ENCODE measurements at places on chromosomes 1 and 21.
A peak's percentile ranks its signal among the peaks of the same experiment; 100 is the strongest.

DNA sequence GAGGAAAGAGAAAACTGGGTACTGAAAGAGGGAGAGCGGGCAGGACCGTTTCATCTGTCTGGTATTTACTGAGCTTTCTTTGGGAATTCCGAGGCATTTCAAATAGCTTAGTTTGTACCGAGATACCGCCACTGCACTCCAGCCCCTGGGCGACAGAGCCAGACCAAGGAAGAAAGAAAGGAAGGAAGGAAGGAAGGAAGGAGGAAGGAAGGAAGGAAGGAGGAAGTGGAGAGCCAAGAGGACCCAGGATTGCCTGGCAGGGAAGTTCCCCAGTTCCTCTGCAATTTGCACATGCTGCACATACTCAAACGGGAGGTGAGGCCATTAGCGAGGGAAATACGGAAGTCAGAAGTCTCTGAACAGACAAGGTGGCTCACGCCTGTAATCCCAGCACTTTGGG, 961 bp upstream of the FUCA1 start:
- DNase-seq = no peak

DNA sequence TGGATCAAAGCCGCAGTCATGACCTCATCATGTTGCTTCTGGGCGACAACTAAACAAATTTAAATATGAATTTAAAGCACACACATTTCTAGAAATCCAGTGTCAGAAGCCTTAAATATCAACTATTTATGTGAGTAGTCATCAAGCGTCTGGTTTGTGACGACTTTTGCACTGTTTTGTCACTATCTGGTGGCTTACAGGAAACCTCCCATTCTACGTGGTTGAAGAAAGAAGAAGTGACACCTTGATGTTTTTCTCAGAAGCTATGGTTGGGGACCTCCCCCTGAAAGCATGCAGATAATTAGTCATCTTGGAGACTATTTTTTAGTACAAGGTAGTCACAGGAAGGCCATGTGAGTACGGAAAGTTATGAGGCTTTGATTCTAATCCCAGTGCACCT, 58.5 kb downstream of the TENT5C start:
- peak; percentile 89 for DNase-seq

DNA sequence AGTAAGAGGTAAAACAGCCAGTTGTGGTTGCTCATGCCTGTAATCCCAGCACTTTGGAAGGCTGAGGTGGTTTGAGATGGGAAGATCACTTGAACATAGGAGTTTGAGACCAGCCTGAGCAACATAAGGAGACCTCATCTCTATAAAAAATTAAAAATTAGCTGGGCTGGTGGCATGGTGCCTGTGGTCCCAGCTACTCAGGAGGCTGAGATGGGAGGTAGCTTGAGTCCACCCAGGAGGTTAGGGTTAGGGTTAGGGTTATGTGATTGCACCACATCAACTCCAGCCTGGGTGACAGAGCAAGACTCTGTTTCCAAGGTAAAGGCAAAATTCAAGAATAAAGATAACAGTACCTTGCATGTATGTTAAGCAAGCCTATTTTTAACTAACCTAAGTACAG, 3.5 kb downstream of the SAMSN1 start:
- no peak for DNase-seq

GRCh38 chr1:27111626-27112573, 43.0 kb downstream of the SLC9A1 start:
- DNase-seq = peak; percentile 63

GRCh38 chr21:41634211-41634694, 126.3 kb upstream of the TMPRSS2 start:
- no peak for DNase-seq

DNA sequence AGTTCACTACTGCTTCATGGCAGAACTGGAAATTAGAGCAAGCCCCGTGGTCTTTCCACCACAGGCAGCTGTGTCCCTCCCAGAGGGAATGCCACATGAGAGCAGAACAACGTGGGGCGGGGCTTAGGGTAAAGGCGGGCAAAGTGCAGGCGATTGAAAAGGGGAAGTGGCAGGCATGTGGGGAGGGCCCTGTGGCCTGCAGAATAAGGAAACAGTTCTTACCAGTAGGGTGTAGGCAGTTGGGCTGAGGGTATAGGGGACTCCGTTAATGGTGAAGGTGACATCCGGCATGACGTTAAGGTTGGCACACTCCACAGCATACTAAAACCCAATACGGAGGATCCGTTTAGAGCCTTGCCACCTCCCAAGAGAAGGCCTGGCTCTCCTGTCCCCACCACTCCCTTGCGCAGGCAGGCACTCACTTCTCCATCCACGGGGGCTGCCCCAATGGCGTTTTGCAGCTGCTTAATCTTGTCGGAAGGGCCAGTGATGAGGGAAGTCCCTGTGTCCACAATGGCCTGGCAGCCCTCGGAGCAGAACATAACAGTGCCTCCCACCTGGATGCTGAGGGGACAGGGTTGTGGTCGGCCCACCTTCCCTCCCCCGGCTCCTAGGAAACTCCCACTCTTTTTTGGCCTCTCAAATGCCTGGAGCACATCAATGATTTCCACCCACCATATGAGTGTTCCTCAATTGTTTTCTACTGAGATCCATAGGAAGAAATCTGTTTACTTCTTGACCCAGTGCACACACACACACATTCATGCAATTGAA, 9.1 kb upstream of the RAB7B start:
- peak; percentile 19 for DNase-seq

- DNase-seq = no peak
Observed at GRCh38 chr1:230507236-230507635, 81.1 kb upstream of the PGBD5 start.

- DNase-seq = no peak
Observed at GRCh38 chr1:26771643-26772321, 16.0 kb upstream of the PIGV start.

GRCh38 chr1:11997081-11997850, 17.0 kb downstream of the MFN2 start:
- no peak for DNase-seq

DNA sequence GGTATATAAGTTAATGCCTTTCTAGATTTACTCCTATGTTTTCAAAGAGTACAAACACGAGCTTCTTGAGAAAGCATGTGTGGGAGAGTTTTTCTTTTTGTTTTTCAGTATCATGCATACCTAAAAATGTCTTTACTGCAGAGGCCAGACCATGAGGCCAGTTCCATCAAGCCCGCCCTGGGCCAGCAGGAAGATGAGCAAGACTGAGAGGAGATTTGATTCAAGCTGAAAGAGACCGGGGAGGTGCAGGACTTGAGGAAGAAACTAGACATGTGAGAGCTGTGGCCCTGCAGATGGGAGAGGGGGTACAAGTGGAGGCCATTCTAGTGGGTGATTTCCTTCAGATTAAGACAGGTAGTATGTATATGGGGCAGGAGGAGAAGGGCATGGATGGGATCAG, 33.4 kb upstream of the NTPCR start:
- DNase-seq = no peak

- no peak for DNase-seq
Observed at GRCh38 chr1:42806171-42806570, 10.8 kb upstream of the ERMAP start.

DNA sequence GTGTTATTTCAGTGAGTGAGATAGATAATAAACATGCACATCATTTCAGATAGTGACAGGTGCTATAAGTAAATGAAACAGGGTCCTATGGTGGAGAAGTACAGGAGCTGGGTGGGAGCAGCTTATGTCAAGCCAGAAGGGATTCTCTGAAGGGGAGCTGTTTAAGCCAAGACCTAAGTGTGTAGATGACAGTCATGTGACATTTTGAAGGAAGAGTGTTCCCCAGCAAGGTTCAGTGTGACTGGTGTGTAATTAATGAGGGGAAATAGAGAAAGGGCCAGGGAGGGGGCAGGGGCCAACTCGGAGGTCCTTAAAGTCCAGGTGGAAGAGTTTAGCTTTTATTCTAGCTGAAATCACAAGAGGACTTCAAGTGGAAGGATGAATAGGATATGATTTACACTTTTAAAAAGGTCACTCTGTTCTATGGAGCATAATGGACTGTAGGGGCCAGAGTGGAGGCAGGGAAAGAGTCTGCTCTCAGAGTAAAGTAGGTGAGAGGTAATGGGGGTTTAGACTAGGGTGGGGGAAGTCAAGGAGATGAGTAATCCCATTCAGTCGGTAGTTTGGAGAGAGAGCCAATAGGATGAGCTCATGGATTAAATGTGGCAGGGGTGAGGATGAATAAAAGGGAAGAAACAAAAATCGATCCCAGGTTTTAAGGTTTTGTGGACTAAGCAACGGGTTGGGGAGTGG, 243.1 kb downstream of the CACNA1E start:
- no peak for DNase-seq

DNA sequence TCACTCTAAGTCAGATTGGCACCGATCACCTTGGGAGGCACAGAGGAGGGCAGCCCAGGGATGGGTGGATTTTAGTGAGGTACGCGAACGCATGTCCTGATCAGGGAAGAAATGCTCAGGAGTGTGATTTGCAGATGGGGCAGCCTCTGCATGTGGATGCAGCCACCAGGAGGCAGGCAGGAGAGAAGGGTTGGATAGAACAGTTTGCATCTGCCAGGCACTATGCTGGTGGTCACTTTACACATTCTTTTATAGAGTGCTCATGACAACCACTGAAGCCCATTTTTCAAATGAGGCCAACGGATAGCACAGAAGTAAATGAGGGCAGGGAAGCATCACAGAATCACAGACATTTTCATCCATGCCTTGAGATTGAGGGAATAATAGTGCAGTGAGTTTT, 5.7 kb downstream of the LAMB3 start:
- DNase-seq = no peak

Measured in CD4-positive, alpha-beta T cell treated with Interleukin-15 for 4 hours (primary cell).